ENCODE measurements at places on chromosomes 16 and 17.
A peak's percentile ranks its signal among the peaks of the same experiment; 100 is the strongest.

GRCh38 chr17:3535253-3535995, 22.2 kb downstream of the TRPV3 start:
- peak; percentile 62 for DNase-seq

GRCh38 chr17:48612456-48612853, 1.6 kb upstream of the HOXB7 start:
- DNase-seq, result no peak

DNA sequence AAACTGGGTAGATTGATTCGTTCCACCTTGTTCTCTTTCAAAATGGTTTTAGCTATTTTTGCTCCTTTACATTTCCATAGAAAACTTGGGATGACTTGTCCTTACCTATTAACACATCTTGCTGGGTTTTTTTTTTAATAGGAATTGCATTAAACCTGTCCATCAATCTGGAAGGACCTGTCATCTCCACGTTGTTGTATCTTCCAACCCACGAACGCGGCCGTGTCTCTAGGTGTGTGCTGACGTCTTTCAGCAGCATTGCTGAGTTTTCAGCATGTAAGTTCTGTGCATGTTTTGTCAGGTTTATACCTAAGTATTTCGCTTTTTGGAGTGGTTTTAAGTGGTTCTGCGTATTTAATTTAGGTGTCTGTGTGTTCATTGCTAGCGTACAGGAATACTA, 60.4 kb upstream of the GNG13 start:
- DNase-seq, result no peak

- no peak for DNase-seq
Observed at GRCh38 chr16:89973235-89973634, 24.7 kb downstream of the DEF8 start.

GRCh38 chr17:40547079-40547784, 18.0 kb downstream of the CCR7 start:
- DNase-seq, result peak; percentile 57

GRCh38 chr16:49640581-49640980, 215.3 kb downstream of the ZNF423 start:
- DNase-seq, result no peak

GRCh38 chr17:35898283-35899070, 18.3 kb upstream of the CCL5 start:
- DNase-seq, result peak; percentile 59

- no peak for DNase-seq
Observed at GRCh38 chr16:9772526-9773225, 409.6 kb downstream of the GRIN2A start.

- DNase-seq, result no peak
Observed at GRCh38 chr17:78899361-78900260, 3.4 kb downstream of the CEP295NL start.

GRCh38 chr17:10799407-10799806, 4.5 kb downstream of the TMEM238L start:
- no peak for DNase-seq

DNA sequence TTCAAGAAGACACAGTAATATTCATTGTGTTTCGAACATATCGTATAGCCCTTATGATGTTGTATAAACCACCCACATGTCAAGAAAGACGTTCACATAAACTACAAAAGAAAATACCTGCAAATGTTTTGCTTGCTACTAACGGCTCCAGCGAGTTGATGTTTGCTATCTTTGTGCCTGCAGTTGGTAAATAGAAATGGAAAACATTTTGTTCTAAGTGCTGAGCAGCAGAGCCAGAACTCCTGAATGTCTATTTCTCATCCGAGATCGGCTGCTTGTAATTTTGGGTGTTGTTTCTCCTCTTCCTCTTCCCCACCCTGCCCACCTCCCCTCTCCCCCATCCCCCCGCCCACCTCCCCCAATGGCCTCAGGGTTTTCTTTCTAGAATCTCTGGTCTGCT, 5.0 kb downstream of the SYT17 start:
- no peak for DNase-seq

DNA sequence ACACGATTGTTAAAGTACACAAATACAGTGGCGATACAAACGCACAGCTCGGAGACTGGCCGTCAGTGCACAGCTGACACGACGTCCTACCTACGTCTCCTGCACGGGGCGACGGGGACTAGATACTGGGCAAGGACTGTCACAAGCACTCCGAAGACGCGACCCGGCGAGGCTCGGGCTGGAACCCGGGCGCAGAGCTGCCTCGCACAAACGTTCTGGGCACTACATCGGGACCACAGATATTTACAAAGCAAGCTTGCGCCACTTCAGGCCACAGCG, 13.8 kb downstream of the SLC16A3 start:
- no peak for DNase-seq

DNA sequence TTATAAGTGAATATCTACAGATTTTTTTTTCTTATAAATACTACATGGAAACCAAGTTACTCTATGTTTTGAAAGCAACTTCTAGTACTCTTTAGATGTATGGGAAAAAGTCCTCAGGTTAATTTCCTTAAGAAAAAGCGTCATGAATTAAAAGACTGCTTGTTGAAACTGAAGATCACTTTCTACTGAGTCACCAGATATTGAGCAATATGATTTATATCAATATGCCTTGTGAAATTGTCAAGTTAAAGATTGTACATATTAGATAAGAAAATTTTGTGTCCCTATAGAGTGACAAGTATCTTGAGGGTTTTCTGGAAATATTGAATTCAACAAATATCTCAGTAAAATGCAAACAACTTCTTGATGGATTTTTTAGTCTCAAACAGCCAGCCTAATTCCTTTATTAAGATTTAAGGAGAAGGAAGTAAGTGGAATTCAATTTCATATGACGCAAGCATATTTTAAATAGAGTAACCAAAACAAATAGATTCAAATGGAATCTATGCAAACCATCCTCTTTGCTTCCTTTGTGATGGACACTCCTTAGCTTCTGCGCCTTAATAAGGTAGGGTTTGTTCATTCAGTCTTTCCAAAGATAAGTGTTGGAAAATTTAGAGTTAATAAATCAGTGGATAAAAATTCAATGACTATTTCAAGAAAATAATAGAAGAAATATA, 16.6 kb downstream of the KRT12 start:
- DNase-seq, result no peak

- DNase-seq, result peak; percentile 65
Observed at GRCh38 chr17:57085448-57086068, 512 bp downstream of the AKAP1 start.

- no peak for DNase-seq
Observed at GRCh38 chr16:53085369-53085843, 30.6 kb downstream of the CHD9 start.

DNA sequence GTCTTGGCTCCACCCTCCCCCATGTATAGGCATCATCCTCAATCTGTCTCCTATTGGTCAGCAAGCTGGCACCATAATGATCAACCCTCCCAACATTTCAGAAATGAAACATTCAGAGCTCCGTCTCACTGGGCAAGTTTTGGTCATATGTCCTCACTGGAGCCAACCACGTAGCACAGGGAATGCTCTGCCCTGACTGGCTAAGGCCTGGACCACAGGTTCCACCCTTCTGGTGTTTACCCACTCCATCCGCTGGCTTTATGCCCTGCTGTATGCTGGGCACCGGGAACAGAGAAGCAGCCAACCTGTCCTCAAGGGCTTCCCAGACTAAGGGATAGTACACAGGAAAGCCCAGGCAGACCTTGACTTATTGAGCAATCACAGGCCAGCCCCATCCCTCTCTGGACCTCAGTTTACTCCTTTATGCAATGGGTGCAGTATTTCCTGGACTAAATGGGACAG, 20.5 kb downstream of the MYO15A start:
- no peak for DNase-seq

- no peak for DNase-seq
Observed at GRCh38 chr17:9821921-9822320, at the start of gene GSG1L2. Gene GSG1L2 (minus strand): TSS chr17:9822079. CDS start chr17:9822071, 8 bp downstream.

GRCh38 chr17:72185564-72185963, 64.7 kb downstream of the SOX9 start:
- DNase-seq, result no peak

DNA sequence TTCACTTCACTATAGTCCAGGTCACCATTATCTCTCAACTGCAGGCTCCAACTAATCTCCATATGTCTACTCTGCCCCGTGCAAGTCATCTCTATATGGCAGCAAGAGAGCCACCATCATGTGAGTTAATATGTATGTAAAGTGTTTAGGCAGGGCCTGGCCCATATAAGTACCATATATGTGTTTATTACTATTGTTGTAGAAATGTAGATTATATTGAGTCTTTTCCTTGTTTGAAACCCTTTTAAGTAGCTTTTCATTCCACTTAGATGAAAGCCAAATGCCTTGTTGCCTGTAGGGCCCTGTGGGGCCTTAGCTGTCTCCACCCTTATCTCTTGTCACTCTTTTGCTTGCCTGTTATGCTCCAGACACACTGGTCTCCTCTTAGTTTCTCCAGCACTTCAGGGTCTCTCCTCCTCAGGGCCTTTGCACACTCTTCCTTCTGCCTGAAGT, 164.0 kb downstream of the PHKB start:
- no peak for DNase-seq

DNA sequence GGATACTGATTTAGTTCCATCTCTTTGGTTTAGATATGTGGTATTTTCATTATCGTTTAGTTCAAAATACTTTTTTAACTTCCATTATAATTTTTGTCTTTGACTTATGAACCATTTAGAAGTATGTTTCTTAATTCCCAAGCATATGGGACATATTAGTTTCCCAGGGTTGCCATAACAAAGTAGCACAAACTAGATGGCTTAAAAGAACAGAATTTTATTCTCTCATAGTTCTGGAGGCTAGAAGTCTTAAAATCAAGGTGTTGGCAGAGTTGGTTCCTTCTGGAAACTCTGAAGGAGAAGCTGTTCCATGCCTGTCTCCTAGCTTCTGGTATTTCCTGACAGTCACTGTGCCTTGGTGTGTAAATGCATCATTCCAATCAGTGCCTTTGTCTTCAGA, 291.5 kb upstream of the AXIN2 start:
- no peak for DNase-seq

DNA sequence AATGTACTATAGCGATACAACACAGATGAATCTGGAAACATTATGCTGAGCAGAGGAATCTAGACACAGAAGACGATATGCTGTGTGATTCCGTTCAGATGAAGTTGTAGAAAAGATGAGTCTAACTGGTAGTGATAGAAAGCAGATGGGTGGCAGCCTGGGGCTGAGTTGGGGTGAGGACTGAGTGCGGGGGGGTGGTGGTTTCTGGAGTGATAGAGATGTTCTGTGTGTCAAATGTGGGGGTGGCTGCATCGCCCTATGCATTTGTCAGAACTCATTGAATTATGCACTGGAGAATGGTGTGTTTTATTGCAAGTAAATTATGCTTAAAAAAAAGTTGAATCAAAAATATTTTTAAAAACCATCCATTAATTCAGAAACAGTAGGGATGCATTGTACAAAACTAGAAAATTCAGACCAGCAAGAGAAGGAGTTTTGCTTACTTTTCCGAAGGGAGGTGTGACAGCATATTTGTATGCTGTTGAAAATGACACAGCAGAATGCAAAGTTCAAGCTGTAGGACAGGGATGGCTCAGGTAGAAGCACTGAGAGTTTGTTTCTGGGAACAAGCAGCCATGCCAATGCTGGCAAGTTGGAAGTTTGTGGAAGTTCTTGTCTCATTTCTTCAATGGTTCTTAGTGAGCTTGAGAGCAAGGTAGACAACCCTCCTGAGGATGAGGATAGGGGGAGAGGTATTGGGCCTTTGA, 13.0 kb upstream of the DRG2 start:
- no peak for DNase-seq

GRCh38 chr17:79420318-79421243, 190.3 kb downstream of the RBFOX3 start:
- peak; percentile 50 for DNase-seq

DNA sequence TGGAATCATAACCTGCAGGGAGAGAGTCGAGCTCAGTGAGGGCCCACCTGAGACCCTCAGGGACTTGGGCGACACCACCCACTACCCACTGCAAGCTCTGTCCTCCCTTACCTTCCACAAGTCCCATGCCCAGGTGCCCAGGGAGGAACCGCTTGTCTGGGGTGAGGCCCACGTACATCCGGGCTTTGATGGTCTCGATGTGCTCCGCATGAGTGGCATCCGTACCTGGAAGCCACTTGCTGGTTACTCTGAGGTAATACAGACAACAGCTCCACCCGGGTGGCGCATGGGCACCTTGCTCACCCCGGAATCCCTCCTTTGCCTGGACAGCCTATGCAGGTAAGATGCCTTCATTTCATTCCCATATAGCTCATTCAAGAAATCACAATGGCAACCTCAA, 24.8 kb downstream of the MIEF2 start:
- no peak for DNase-seq

GRCh38 chr17:8890671-8891070, 23.2 kb upstream of the PIK3R6 start:
- no peak for DNase-seq

DNA sequence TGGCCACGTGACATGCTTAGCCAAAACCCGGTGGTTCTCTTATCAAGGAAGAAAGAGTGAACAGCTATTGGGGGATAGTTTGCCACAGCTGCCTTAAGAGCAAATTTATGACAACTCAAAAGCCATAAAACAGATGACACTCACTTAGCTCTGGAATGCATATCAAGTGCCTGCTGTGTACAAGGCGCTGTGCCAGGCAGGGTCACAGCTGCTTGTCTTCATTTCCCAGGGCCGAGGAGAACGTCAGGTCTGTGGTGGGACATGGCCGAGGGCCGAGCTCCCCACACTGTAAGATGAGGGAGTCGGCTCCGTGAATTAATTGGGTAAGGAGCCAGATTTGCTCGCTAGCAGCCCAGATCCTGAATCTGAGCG, 14.0 kb downstream of the EEF2K start:
- DNase-seq, result no peak

DNA sequence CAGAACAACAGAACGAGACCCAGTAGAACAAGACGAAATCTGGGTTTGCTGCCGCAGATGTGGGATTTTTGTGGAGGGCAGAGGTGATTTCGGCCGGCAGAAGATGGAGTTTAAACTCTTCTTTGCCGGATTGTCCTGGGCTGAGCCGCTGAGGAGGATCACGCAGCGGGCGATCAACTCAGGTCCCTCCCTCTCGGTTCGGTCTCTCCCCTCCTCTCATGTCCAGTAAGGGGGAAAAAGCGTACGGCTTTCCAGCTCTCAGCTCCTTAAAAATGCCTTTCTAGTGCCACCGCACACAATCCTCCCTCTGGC, 2.5 kb downstream of the PHF12 start:
- no peak for DNase-seq

DNA sequence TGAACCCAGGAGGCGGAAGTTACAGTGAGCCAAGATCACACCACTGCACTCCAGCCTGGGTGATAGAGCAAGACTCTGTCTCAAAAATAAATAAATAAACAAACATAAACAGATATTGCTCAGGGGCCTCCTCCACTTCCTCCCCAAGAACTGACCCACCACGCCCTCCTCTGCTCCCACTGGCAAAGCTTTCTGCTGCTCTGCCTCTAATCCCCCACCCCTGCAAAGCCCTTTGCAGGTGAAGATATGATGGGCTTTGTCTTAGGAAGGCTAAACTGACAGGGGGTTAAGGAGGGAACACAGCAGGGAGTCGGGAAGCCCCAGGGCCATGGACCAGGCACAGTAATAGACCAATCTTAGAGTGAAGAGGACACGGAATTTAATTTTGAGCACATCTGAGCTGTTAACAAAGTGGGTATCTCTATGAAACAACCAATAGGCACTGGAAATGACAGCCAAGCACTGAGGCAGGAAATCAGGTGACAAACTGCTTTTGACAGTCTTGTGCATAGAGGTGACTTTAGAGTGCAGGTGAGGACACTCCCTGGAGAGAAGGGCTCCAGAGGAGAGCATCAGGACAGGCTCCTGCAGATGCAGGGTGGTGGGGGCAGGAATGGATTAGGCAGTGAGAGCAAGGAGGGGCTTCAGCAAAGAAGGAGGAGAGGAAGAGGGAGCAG, 6.4 kb upstream of the CD300LD start:
- DNase-seq, result no peak

All from activated naive CD4-positive, alpha-beta T cell treated with Interleukin-2 at 50 U/mL for 16 hours (primary cell).